ENCODE measurements at places on chromosomes 3 and 15.

GRCh38 chr3:98209244-98209643 lies 42.7 kb downstream of the OR5H15 start:
- DNase-seq: no peak

DNA sequence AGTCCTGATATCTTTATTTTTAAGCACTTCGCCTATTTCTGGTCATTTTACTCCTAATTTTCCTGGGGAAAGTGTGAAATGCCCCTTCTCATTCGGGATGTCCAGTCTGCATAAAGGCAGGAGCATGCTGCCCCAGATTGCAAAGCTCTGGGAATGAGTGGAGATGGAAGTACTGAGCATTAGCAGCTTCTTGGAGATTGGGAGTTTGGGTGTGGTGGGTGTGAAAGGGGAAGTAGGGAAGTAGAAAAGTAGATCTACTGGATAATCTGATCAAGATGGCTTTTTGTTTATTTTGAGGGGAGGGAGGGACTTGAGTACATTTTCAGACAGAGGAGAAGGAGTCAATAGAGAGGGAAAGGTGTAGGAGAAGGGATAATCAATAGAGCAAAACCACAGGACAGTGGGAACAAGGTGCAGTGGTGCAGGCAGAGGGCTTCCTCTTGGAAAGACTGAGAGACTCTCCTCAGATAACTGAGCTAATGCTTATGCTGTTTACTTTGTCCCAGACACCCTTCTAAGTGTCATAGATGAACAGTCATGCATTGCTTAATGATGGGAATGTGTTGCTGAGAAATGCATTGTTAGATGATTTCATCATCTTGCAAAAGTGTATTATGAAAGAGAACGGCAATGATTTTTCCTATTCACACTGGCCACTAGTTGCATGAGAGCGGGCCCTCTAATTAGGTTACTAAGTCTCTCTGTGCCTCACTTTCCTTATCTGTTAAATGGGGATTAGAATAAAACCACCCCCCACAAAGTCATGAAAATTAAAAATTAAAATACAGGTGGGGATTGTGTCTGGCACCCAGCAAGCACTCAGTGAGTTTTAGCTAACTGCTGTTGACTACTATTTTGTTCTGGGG lies 45.5 kb downstream of the PHLDB2 start:
- DNase-seq: peak; percentile 90

DNA sequence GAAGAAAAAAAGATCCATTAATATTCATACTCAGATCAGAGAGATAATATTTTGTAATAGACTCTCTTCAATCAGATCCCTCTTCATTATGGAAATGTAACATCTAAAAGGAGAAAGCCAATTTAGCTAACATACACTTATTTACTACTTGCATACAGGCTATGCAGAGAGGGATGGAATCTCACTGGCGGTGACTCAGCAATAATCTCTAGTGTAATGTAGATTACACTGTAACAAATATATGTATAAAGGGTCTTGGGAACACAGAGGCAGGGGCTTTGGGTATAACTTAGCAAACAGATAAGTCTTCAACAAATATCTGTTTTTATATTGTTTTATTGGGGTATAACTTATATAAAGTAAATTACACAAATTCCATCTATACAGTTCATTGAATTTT lies 69.6 kb downstream of the CGNL1 start:
- no peak for DNase-seq

- peak; percentile 77 for DNase-seq
These were observed 252 bp upstream of the ARMC8 start for GRCh38 chr3:138186803-138187295.

- DNase-seq: no peak
These were observed 25.1 kb upstream of the APH1B start for GRCh38 chr15:63252292-63252691.

GRCh38 chr15:41990691-41991090 lies 18.3 kb upstream of the EHD4 start:
- no peak for DNase-seq

DNA sequence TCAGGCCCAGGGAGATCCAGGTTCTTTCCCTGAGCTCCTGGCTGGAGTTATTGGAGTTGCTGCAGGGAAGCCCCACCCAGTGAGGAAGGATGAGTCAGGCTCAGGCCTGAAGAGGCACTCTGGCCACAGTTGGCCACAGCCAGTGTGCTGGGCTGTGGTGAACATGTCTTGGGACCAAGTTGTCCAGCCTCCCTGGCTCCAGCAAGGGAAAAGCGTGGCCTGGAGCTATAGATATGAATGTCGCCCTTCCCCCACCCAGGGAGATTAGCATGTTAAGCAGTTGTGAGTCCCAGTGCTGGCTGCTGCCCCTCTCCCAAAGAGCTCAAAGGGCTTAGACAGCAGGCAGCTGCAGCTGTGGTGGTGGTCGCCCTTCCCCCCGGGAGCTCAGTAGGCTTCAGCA lies 963.2 kb downstream of the ROBO2 start:
- no peak for DNase-seq

DNA sequence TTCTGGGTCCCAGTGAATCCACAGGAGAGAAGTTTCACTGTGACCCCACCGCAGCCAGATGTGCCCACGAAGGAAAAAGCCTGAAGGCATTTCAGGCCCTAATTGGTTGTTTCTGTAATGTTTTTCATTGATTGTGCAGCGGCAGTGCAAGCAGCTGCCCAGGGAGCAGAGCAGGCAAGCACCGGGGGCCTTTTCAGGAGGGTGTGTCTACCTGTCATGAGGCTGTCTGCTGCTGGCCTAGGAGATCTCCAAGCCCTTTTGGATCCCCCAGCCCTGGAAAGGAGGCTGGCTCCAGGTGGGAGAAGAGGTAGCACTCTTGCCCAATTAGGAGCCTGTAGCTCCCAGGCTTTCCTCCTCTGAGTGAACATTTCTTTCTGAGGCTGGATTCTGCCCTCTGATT lies 108.8 kb downstream of the EPHB1 start:
- DNase-seq: no peak

GRCh38 chr3:186806089-186807055 lies at the start of gene RFC4:
RFC4 (minus strand) TSS chr3:186806482; CDS start chr3:186804713, 1,769 bp downstream.
- no peak for DNase-seq

- no peak for DNase-seq
These were observed at the start of gene CRABP1 for GRCh38 chr15:78340231-78341056. CRABP1 (plus strand) TSS chr15:78340353; CDS start chr15:78340429, 76 bp downstream.

GRCh38 chr15:85762756-85763127 lies 32.0 kb downstream of the KLHL25 start:
- no peak for DNase-seq

GRCh38 chr3:37127340-37127739 lies 47.0 kb downstream of the LRRFIP2 start:
- DNase-seq: no peak

DNA sequence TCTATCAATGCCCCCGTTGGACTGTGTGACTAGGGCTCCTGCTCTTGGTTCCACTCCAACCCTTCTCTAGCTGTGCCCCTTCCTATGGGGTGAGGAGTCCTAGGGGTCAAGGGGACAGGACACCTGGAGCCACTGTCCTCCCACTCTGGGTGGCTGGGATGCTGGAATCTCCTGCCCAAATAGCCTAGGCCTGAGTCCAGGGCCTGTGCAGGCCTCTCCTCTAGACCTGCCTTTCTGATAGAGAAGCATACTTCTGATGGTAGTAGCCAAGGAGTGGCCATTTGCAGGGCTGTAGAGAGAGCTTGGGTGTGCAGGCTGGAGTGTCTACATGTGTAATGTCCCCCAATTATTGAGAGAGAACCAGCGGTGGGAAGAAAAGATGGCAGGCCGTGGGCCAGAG lies 54.2 kb downstream of the ITGA11 start:
- DNase-seq: no peak

DNA sequence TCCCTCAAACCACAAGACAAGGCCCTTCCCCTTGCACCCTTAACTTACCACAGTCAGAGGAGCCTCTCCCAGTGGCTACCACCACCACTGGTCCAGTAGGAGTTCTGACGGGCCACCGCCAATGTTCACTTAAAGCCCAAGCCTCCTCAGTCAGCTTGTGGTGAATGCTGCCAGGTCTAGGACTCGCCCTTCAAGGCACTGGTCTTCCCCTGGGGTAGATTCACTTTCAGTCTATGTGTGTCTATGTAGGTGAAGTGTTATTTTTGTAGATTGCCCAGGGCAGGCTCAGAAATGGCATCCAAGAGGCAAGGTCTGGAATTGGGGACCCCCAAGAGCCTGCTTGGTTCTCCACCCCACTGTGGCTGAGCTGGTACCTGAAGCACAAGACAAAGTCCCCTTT lies 15.4 kb upstream of the CASR start:
- DNase-seq: no peak

DNA sequence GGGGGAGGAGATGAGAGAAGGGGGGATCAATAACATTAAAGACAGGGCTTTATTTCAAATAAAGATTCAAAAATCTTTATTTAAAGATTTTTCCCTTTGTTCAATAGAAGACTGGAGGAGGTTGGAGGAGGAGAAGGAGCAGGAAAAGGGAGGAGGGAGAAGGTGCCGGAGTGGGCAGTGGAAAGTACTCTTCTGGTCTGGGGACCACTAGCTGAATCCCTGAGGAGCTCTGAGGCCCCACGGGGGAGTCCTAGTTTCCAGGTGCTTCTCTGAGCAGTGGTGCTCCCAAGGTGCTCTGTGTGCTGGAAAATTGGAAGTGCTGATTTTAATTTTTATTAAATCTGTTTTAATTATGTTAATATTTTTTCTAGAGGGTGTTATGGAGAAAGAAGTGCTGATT lies 19.4 kb upstream of the SEMA4B start:
- no peak for DNase-seq

DNA sequence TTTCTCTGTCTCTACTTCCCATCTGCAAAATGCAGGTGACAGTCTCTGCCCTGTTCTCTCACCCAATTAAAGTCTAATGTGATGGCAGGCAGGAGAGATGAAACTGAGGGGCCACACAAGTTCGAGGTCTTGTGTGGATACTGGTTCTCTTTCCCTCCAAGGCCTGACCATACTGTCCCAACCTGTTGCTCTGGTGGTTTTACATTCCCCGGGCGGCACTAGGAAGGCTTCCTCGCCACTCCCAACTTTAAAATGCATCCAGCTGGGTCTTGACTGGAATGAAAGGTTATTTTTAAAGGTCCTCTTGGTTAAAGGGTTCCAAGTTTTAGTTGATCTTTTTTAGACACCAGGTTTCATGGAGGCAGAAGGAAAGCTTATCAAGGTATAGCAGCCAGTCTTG lies 37.2 kb downstream of the WHAMM start:
- no peak for DNase-seq

- DNase-seq: no peak
These were observed 73.9 kb upstream of the PIAS1 start for GRCh38 chr15:67980171-67980570.

DNA sequence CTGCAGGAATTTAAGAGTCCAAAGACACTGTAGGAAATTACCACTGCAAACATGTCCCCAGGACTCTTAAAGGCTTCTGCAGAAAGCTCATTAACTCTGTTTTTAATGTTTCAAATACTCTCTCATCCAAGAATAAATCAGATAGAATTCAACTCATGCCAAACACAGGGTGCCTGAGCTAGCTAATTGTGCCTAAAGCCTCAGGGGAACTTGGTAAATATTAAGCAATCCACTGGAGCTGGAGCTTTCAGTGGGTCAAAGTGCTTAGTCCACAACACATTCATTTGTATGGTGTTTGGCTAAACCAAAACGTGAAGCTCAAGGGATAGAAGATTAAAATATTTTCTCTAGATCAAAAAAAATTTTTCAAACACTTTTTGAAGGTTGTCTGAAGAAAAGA lies 131.4 kb downstream of the THRB start:
- no peak for DNase-seq

GRCh38 chr15:64842096-64842939 lies 603 bp downstream of the PLEKHO2 start:
- DNase-seq: no peak

DNA sequence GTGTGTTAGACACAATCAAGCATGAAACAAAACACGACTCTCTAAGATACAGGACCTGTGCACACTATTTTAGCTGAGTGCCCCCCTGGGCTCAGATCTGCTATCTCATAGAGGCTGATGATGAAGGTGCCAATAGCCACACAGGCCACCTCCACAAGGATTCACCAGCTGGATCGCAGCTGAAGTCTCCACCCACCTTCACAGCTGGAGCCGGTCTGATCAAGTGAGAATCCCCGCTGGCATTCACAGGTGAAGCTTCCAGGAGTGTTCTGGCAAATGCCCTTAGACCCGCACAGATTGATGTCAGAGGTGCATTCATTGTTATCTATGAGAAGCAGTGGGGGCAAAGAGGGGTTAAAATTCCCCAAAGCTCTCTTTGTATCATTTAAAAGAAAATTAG lies 90.1 kb downstream of the DUT start:
- no peak for DNase-seq

GRCh38 chr15:83582381-83582780 lies 71.5 kb upstream of the ADAMTSL3 start:
- DNase-seq: no peak

DNA sequence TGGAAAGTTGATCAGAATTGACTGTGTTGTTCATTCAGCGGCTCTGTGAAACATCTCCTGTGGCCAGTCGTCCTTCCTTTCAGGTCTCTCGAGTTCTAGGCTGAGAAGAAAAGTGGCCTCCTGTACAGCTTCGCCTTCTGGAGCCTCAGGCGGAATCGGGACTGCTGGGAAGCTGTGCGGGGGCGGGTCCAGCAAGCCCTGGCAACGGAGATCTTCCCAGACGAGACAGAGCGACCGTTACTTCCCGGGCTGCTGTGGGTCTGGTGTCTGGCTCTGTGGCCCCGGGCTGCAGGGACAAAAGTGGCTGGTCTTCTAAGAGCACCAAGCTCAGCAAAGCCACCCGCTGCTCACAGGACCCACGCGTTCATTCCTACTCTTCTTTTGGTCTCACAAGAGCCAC lies 88.6 kb upstream of the CACNA2D3 start:
- DNase-seq: no peak

- no peak for DNase-seq
These were observed 26.2 kb downstream of the TM2D3 start for GRCh38 chr15:101625980-101626379.

- no peak for DNase-seq
These were observed 41.3 kb downstream of the ST6GAL1 start for GRCh38 chr3:186971578-186971977.

DNA sequence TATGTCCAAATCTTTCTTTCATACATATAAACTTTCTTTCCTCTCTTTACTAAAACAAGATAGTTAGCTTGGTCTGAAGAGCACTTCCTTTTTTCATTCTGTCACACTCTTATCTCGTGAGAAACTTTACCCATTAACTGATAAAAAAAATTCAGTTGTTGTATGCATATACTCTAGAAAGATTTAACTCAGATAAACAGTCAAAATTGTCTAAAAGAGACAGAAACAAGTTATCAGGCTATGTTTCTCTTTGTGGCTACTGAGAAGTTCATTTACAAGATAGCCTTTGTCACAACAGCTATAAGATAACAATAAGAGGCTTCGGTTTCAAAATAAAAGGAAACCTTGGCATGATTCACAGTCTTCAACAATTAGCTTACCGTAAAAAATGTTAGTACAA lies 235.7 kb upstream of the ATP10A start:
- no peak for DNase-seq

- no peak for DNase-seq
These were observed 42.0 kb downstream of the RASA2 start for GRCh38 chr3:141528800-141529199.

- DNase-seq: peak; percentile 8
These were observed 50.3 kb upstream of the DPH6 start for GRCh38 chr15:35596285-35596684.

DNA sequence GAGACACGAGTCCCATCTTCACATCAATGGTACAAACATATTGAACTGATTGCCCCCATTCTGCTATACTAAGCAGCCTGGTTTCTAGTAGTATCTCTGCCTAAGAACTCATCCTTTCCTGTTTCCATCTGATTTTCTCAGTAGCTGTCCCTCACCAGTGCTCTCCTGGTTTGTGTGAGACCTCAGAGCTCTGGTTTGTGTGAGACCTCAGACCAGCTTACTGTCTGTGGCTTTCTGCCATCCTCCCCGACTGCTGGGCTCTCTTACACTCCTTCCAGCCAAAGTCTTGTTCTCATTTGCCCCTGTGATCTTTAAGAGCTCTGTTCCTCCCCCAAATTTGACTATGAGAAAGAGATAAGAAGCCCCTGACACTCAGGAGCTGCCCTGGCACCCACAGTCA lies 41.1 kb upstream of the NEDD4 start:
- DNase-seq: no peak

Measured in HS-5 (cell line).